ENCODE measurements at places on chromosomes 2 and 18.
A peak's percentile ranks its signal among the peaks of the same experiment; 100 is the strongest.

GRCh38 chr2:201040867-201041628 lies 30.4 kb downstream of the HYCC2 start:
- no peak for DNase-seq

DNA sequence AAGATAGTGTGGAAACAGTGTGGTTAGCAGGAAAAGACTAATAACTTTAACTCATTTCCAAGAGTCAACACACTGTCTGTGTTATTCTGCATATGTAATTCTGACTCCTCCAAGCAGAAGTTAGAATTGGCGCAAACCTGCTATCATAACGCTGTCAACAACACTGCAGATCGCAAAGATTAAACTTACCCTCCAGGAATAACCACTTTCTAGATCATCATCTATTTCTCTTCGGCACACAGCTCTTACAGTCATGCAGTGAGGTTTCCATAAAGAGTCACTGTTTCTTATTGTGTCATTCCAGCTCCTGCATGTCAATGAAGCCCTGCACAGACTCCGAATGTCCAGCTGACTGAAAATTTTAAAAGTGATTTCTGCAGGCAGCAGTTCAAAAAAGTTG lies 2.4 kb downstream of the FBXO48 start:
- DNase-seq, result no peak

- no peak for DNase-seq
These were observed 10.2 kb downstream of the FECH start for GRCh38 chr18:57576316-57576715.

DNA sequence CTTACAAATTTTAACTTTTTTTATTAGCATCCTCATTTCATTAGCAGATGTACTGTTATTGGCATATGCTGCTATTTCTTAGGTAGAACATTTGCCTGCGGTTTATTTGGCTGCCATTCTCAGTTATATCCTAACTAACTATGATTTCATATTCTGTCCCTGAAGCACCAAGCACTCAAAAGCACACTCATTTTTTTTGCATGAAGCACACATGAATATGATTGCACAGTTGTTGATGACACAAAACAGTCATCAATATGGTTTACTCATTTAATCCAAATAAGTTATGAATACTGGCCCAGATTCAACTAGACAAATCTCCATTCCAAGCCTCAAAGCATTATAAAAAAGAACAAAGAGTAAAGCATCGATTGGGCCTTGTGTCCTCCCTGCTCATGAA lies 129.4 kb upstream of the CNTNAP5 start:
- DNase-seq, result no peak

- DNase-seq, result peak; percentile 72
These were observed 3.5 kb downstream of the ZCCHC2 start for GRCh38 chr18:62526098-62527025.

- DNase-seq, result no peak
These were observed 15.6 kb upstream of the YWHAQ start for GRCh38 chr2:9646196-9647030.

DNA sequence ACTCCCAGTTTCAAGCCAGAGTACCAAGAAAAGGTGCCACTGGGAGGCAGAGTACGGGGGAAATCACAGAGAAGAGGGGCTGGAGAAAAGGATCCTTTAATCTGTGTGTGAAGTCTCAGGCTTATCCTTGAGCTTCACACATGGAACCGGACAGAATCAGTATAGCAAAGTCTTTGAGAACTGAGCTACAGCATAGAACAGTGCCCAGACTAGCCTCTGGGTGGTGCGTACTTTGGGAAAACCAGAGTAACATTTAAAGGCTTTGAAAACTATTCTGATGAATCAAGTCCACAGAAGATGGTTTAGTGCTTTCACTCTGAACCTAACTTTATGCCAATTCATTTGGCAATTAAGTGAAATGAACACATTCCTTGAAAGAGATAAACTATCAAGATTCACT lies 83.1 kb downstream of the BABAM2 start:
- no peak for DNase-seq

GRCh38 chr2:172109256-172109987 lies 6.7 kb upstream of the DLX2 start:
- DNase-seq, result no peak

DNA sequence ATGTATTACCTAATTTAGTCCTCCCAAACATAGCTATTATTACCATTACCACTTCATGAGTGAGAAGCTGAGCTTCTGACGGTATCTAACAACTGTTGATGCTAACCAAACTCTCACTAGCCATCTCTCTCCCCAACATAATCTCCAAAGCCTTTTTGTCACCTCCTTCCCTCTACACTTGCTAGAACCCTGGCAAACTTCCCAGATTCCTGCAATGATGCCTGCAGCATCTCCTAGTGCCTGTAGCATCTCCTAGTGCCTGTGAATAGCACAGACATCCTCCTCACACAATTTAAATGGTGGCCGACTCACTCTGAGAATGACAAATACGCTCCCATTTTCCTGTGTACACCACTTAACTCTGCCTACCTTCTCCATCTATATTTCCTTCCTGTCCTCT lies 126.7 kb downstream of the STK39 start:
- DNase-seq, result no peak

GRCh38 chr2:221529943-221530652 lies 42.0 kb downstream of the EPHA4 start:
- DNase-seq, result peak; percentile 18

DNA sequence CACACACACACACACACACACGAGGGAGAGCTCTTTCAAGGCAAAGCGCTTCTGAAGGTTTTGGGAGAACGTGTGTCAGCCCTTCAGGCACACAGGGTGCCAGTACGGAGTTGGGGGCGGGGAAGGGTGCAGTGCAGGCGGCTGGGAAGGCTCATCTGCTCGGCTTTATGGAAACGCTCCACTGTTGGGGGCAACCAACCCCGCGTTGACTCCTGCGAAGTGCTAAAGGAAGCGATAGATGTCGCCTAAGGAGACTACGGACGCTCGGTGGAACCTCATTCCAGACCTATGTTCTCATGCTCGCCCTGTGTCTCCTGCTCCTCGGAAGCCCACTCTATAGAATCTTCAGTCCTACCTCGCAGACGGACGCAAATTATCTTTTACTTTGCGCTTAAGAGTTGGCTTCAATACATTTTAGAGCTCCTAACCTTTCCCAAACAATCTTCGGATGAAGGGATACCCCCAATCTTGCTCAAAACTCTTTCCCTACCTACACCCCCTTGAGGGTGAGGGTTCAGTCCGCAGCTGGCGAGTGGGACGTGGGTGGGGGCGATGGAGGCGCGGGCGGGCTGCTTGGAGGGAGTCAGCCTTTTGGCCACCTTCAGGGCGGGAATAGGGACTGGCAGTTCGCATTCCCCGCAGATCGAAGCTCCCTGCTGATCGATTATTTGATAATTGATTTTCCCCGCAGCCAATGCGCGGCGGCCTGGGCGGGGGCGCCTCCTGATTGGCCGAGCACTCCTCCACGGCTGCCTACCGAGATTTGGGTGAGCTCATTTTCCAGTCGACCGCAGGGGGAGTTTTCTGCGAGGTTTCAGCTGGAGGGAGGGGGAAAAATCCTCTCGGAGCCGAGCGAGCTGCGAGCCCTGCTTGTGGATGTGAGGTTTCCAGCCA lies 1.9 kb upstream of the MEIS1 start:
- peak; percentile 92 for DNase-seq

GRCh38 chr18:75029481-75029880 lies 179.5 kb downstream of the PTGR3 start:
- DNase-seq, result no peak

- DNase-seq, result no peak
These were observed 21.3 kb downstream of the MALT1 start for GRCh38 chr18:58692422-58693185.

DNA sequence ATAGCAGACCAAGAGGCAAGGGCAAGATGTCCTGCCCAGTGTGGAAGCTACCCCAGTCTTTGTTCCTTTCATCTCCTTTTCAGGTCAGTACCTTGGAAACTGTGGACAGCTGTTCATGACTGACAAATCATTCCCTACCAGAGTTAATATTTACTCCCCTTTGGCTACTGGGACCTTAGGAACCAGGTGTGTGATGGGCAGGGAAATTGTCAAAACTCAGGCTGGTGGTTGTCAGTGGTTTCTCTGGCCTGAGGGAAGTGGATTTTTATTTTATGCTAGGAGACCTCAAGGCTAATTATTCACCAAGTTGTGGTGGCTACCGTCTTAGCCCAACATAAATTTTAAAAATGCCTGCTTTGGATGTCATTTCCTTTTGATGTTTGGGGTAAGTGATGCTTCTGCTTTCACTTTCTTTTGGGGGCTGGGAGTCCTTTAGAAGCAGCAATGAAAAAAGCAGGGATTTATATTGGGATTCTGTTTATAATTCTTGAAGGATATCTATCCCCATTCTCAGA lies 119.3 kb downstream of the SETBP1 start:
- no peak for DNase-seq

DNA sequence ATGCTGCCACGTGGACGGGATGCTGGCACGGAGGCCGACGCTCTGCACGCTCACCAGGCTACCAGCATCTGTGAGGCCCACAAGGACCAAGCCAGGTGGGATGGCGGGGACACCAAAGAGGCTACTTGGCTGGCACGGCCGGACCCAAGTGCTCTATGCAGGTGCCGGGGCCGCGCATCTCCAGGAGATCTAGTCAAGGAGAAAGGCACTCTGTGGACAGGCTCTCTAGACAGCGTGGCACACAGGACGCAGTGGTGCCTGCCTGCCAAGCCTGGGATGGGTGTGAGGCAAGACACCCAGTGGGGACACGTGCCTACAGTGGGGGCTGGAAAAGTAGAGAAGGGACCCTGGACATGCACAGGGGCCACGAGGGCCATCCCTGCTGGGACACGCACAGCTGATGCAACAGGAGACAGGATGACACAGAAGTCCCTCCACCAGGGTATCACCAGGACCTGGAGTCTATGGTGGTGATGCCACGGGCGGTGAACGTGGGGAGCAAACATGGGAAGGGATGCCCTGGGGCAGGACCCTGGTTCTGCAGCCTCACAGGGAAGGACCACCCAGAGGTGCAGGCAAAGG lies 28.5 kb downstream of the ZNF516 start:
- DNase-seq, result no peak

DNA sequence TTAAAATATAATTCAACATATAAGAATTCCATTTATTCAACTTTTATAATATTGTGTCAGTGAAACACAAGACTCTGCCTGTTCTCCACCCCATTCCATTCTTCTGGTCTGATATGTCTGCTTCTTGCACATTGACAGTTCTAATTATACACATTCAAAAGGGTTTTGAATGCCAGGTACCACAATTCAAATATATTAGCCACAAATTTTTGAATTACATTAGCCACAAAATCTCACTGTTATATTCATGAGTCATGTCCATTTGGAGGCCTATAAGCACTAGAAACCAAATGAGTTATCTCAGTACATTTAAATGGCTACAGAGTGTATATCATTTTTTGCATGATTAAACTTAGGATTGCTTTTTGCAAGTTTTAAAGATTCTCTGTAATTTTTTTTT lies 72.1 kb downstream of the CCDC150 start:
- DNase-seq, result no peak

GRCh38 chr2:183072177-183072576 lies 6.4 kb upstream of the DUSP19 start:
- no peak for DNase-seq

GRCh38 chr2:32772638-32773447 lies 145.0 kb downstream of the TTC27 start:
- peak; percentile 12 for DNase-seq

GRCh38 chr2:120871016-120871635 lies 135.5 kb downstream of the GLI2 start:
- no peak for DNase-seq

GRCh38 chr2:79271456-79271855 lies 111.9 kb upstream of the REG3A start:
- DNase-seq, result no peak

DNA sequence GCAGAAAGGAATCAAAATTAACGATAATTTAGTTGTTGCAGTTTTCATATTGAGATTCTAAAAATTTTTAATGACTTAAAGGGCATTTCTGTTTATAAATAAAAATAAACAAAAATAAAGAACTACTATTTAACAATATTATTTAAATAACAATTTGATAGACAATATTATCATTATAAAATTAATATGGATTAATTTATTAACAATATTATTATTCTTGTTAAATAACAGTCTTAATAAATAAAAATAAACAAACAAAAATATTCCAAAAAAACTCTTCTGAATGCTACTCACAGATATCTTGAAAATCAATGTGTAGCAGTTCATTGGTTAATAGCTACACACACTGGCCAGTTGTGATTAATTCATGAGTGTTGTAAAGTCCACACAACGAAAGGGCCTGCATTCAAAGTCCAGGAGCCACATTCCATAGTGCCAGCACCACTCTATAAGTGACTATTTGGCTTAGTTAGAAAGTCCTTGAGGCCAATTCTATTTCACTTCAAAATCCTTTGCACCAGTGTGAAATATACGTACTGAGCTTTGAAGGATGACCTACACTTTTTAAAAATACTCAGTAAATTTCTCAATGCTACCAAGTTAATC lies 117.1 kb downstream of the ZNF521 start:
- DNase-seq, result no peak

- DNase-seq, result no peak
These were observed 97.1 kb downstream of the TEX51 start for GRCh38 chr2:126995621-126996377.

- DNase-seq, result peak; percentile 49
These were observed 494 bp downstream of the ANKZF1 start for GRCh38 chr2:219230059-219230540.

GRCh38 chr2:106579750-106580197 lies 92.6 kb downstream of the CD8B2 start:
- no peak for DNase-seq

DNA sequence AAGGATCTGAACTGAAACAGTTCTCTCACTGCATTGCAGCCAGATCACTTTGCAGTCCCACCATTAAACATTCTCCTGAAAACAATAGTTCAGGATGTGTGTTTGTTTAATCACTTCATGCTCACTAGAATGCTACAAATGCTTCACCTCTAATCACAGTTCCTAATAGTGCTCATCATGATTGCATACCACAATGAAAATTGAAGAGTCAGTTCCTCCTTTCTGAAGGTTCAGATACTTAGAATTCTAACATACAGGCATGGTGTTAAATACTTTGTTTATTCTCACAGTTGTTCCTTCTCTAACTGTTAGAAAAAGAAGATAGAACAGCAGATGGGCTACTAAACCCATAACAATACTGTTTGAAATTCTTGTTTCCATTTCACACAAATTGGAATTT lies 622.3 kb upstream of the ACVR2A start:
- no peak for DNase-seq

DNA sequence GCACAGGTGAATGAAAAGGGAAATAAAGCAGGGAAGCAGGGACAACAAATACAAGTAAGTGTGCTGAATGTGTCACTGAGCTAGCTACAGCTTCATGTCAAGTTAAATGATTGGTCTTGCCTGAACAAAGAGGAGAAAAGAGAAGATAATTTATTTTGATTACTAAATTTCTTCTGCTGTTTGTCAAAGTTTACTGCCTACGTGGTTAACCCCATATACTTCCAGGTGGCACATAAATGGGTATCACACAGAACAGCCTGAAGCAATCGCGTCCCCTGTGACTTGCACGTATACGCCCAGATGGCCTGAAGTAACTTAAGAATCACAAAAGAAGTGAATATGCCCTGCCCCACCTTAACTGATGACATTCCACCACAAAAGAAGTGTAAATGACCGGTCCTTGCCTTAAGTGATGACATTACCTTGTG lies 434.2 kb downstream of the LRRTM4 start:
- DNase-seq, result no peak

GRCh38 chr2:46042711-46043110 lies 254.5 kb upstream of the EPAS1 start:
- DNase-seq, result no peak

All from H54 (cell line).